Trophoblast cell (in vitro differentiated cells and primary cell): ENCODE measurements at places on chromosomes 3 and 15.
A peak's percentile ranks its signal among the peaks of the same experiment; 100 is the strongest.

GRCh38 chr3:279325-279724 is 82.8 kb downstream of the CHL1 start:
- H3K27ac ChIP-seq = no peak overlapping the region
- H3K36me3 ChIP-seq = no peaks in the 10 kb centered on the region
- H3K27me3 ChIP-seq = no peaks in the 10 kb centered on the region
- no peaks in the 10 kb centered on the region for H3K4me1 ChIP-seq

GRCh38 chr3:100221159-100221558 is 39.6 kb upstream of the TBC1D23 start:
- no peaks in the 10 kb centered on the region for H3K36me3 ChIP-seq
- no peak overlapping the region for H3K4me3 ChIP-seq
- no peak overlapping the region for H3K27ac ChIP-seq
- H3K27me3 ChIP-seq = no peaks in the 10 kb centered on the region
- DNase-seq = no peak

DNA sequence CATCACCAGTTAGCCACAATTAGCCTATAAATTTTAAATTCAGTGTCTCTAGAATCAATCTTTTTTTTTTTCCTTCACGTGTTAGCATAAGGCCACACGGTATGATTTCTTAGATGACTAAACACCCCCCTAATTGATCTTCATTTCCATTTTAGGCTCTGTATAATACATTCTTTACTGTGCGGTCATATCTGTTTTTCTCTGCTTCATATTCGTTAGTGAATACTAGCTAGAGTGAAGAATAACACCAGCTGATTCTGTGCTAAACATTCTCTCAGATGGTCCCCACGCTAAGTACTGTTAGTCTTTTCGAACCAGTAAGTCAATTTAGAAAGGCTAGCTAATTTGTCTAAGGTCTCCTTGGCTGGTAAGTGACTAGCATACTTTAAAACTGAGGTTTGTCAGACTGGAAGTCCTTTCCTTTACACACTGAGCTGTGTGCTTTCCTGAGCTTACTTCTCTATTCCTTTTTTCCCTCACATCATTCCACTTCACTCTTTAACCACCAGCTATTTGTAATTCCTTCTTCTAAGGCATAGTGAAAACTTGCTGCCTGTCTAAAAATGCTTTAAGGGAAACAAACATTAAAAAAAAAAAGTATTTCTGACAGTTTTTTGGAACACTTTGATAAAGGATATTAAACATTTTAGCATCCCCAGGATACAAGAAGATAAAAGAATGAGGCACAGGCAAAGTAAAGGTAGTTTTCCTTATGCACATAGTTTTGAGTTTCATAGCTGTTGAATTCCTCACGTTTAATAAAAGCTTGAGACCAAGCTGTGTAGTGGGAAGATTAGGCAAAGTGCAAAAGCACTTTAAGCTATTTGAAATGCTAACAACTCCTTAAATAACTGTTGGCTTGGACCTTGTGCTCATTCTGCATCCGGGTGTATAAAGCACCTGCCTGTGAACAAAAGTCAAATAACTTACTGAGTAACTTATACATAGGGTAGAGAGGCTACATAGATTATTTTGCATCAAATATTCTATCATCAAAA is 17.1 kb downstream of the ZFAND6 start:
- no peaks in the 10 kb centered on the region for H3K27me3 ChIP-seq
- no peak overlapping the region for H3K4me3 ChIP-seq
- no peak for DNase-seq
- no peaks in the 10 kb centered on the region for H3K36me3 ChIP-seq

DNA sequence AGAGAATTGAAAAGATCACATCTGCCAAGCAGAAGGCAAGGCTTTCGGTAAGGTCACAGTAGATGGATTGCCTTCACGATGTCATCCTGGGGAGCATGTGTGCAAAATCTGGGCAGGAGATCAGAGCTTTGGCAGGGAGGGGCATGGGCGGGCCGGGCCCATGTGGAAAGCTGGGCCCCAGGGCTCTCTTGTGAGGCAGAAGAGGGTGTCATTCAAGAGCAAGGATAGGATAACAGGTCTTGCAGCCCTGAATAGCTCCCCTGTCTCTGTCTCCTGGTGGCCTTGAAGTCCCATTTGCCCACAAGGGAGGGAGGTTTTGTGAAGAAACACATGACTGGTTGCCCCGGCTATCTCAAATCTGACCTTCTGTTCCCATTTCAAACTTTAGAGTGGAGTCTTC is 172.0 kb downstream of the OPA1 start:
- no peak for DNase-seq
- no peaks in the 10 kb centered on the region for H3K4me1 ChIP-seq
- no peaks in the 10 kb centered on the region for H3K36me3 ChIP-seq
- H3K4me3 ChIP-seq = no peak overlapping the region

DNA sequence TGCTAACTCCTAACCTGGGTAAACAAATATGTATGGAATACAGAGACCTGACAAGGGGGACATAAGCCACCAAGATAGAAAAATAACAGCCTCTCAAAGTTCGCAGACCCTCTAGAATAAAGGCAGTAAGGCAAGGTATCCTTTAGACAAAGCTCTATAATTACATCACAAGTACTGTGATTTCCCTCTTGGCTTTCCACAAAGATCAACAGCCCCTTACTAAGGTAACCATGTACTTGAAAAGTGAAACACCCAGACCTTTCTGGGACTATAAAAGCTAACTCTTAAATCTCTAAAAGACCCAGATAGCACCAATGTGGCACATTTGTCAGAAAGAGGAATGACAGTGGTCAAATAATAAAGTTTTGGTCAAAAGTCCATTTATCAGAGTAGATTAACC is 51.9 kb downstream of the TBL1XR1 start:
- DNase-seq = no peak
- no peak overlapping the region for H3K27ac ChIP-seq

- no peaks in the 10 kb centered on the region for H3K36me3 ChIP-seq
- H3K4me3 ChIP-seq = no peak overlapping the region
- H3K27me3 ChIP-seq = no peaks in the 10 kb centered on the region
- no peak for DNase-seq
- H3K27ac ChIP-seq = no peak overlapping the region
These were observed 52.6 kb downstream of the ARNT2 start for GRCh38 chr15:80456517-80457492.

GRCh38 chr3:127068871-127069270 is 86.0 kb downstream of the PLXNA1 start:
- H3K36me3 ChIP-seq = no peaks in the 10 kb centered on the region
- H3K27ac ChIP-seq = no peak overlapping the region
- H3K4me3 ChIP-seq = no peak overlapping the region

DNA sequence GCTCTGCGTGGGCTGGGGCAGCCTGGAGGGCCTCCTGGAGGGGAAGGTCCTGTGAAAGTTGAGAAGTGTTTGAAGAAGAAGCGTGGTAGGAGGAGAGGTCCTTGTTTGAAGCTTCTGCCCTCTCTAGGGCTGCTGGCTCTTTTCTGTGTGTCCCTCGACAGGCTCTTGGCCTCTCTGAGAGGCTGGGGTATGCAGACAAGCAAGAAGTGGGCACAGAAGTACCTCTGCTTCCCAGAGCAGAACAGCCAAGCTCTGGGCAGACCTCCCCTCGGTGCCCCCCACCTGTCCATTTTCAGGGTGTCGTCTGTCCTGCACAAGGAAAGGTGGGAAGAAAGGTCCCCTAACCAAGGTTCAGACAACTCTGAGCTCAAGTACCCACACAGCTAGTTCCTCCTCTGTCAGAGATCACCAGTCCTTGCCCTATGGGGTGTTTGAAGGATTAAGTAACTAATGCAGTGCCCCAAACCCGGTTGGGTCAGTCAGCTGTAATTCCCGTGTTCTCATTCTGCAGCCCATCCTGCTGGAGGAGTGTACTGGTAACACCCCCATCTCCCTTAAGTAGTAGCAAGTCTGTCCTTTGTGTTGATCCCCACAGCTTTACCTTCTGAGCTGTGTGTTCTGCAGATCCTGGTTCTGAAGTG is 6.3 kb downstream of the CSK start:
- no peak for DNase-seq
- H3K27me3 ChIP-seq = no peaks in the 10 kb centered on the region
- H3K4me3 ChIP-seq = no peak overlapping the region
- peaks cover 8% of the 10 kb centered on the region for H3K36me3 ChIP-seq

GRCh38 chr3:39064646-39065045 is 12.8 kb downstream of the WDR48 start:
- no peaks in the 10 kb centered on the region for H3K27me3 ChIP-seq
- DNase-seq = peak; percentile 42
- H3K4me1 ChIP-seq = no peaks in the 10 kb centered on the region
- H3K4me3 ChIP-seq = no peak overlapping the region
- H3K36me3 ChIP-seq = peaks cover 6% of the 10 kb centered on the region

DNA sequence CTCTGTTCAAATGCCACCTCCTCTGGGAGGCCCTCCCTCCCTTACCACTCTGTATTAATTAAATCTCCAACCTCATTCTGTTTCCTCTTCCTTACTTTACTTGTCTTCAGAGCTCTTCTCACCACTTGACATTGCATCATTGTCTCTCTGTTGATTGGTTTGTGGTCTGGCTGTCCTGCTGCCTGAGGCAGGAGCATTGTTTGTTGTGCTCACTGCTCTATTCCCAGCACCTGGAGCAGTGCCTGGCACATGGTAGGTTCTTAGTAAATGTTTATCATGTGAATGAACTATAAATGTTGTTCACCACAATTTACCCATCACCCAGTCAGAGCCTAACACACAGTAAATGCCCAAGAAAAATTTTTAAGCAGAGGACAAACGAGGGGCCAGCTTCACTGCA is 6.7 kb upstream of the BFSP2 start:
- no peaks in the 10 kb centered on the region for H3K27me3 ChIP-seq
- no peaks in the 10 kb centered on the region for H3K36me3 ChIP-seq
- no peak overlapping the region for H3K27ac ChIP-seq
- DNase-seq = no peak

GRCh38 chr3:86634361-86634760 is 356.6 kb downstream of the VGLL3 start:
- no peaks in the 10 kb centered on the region for H3K4me1 ChIP-seq
- no peaks in the 10 kb centered on the region for H3K27me3 ChIP-seq
- no peak overlapping the region for H3K4me3 ChIP-seq
- DNase-seq = no peak
- H3K27ac ChIP-seq = no peak overlapping the region

DNA sequence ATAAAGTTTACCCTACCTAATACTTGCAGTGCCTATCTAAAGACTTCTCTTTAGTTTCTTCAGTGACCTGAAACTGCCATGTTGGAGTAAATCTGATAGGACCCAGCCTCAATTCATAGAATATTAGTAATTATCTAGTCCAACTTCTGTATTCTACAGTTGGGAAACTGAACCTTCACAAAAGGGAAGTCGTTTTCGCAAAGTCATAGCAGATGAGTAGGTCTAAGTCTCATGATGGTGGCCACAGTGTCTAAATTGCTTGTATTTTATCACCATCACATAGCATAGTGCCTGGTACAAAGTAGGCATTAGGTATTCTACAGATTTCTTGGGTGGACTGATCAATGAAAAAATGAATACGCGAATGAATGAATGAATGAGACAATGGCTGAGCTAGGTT is 8.4 kb downstream of the GMNC start:
- H3K27me3 ChIP-seq = no peaks in the 10 kb centered on the region
- DNase-seq = no peak
- no peak overlapping the region for H3K4me3 ChIP-seq
- H3K36me3 ChIP-seq = no peaks in the 10 kb centered on the region
- H3K27ac ChIP-seq = no peak overlapping the region

DNA sequence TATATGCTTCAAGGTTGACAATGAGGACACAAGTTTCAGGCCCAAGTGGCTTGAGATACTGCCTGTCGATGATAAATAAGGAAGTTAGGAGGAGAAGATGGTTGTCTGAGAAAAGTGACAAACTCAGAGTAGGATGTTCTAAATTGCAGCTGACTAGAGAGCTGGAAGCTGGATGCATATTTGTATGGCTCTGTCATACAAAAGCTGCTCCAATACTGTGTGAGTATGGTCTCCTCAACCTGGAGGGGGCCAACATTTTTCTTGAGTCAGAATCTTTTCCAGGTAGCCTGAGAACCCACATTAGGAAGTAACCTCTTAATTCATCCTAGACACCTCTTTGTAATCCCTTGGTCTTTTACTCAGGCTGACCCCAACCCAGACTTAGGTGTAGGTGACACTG is 28.4 kb upstream of the TPRG1 start:
- no peak overlapping the region for H3K27ac ChIP-seq
- H3K27me3 ChIP-seq = no peaks in the 10 kb centered on the region
- no peak overlapping the region for H3K4me3 ChIP-seq
- DNase-seq = no peak
- H3K36me3 ChIP-seq = no peaks in the 10 kb centered on the region
- peaks cover 4% of the 10 kb centered on the region for H3K4me1 ChIP-seq
